Motor neuron (in vitro differentiated cells): ENCODE measurements at places on chromosomes 3 and 15. TPM values are rescaled to one million over a fixed set of nuclear protein-coding genes. Genes with fewer than 3 reads are reported as not detected.

- peak; percentile 99 for ATAC-seq
These were observed 12.3 kb downstream of the CPNE9 start for GRCh38 chr3:9715764-9716437.

DNA sequence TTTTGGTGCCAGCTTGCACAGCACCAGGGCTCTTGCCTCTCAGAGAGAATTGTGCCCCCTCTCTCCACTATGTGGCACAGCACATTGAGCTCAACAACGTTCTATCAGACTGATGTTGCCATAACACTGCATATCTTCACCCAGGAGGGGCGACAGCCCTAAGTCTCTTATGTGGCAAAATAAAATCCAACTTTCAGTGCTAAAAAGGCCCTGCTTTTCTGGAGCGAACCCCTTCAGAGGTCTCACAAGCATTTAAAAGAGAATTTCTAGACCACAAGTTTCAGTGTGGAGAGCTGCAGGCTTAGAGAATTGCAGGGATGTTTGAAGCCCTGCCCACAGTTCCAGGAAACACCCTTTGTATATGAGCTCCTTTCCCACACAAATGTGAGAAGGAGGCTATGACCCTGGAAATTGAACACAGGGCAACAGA, 85.5 kb downstream of the LIPC start:
- ATAC-seq, result peak; percentile 38

GRCh38 chr3:16464511-16465148, 48.9 kb downstream of the RFTN1 start:
- ATAC-seq, result peak; percentile 61

DNA sequence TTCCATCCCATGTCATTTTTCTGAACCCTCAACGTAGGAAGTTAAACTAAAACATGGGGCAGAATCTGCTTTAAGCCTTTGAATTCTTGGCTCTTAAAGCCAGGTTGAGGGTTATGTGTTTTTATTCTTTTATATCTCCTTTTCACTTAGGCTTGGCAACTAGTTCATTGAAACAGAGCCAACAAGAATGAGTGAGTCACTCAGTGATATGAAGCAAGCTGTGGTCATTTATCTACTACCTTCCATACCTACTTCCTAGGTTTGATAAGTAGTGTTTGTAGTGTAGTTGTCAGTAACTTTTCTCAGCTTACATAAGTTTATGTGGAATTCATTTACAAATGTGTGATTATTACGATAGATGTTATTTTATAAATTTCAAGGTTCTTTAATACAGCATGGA, 67.4 kb downstream of the SNRPN start:
- ATAC-seq, result no peak

The GP9 gene
- total RNA-seq, result not detected in 2 replicates

- ATAC-seq, result no peak
These were observed 281.7 kb downstream of the EFHB start for GRCh38 chr3:19652336-19652735.

The TPRG1 gene
- total RNA-seq, result 2.2 and 4.4 TPM in 2 replicates

The UROC1 gene
- total RNA-seq, result 0.04 and 0.05 TPM in 2 replicates

The A4GNT gene
- 1.4 and 1.6 TPM in 2 replicates for total RNA-seq

The KNG1 gene
- total RNA-seq, result 0.24 and 0.29 TPM in 2 replicates

The IL5RA gene
- total RNA-seq, result 0.05 and 0.54 TPM in 2 replicates

DNA sequence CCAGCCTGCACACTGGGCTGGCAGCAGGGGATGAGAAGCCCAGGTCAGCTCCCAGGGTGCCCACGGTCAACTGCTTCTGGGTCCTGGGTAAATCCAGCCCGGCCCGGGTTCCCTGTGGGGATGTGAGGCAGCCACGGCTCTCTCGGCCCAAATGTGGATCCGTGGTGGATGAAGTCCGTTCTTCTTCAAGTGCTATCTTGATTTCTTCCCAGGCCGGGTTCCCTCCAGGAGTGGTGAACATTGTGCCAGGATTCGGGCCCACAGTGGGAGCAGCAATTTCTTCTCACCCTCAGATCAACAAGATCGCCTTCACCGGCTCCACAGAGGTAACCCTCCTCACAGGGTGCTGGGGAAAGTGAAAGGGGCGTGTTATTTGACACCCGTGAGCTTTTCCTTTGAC, 16.1 kb downstream of the ALDH1A3 start:
- no peak for ATAC-seq

The MAPKAPK3 gene
- total RNA-seq, result 7.2 and 7.4 TPM in 2 replicates

The C15orf62 gene
- total RNA-seq, result 2.5 and 3.5 TPM in 2 replicates

GRCh38 chr15:67406257-67406861, 114.6 kb upstream of the C15orf61 start:
- no peak for ATAC-seq

GRCh38 chr15:70580958-70581357, 182.4 kb downstream of the UACA start:
- no peak for ATAC-seq

The SOX14 gene
- 1.1 TPM in 1 of 2 replicates, not detected in the other for total RNA-seq
